Sigmoid colon (tissue), 7 donors: ENCODE measurements at places on chromosomes 3 and 15. TPM values are rescaled to one million over a fixed set of nuclear protein-coding genes. Genes with fewer than 3 reads are reported as not detected.

GRCh38 chr3:114847564-114847963 lies 299.5 kb downstream of the ZBTB20 start:
- H3K36me3 ChIP-seq, result no peaks in the 10 kb centered on the region
- no peaks in the 10 kb centered on the region for H3K27me3 ChIP-seq
- H3K4me1 ChIP-seq, result no peaks in the 10 kb centered on the region
- H3K27ac ChIP-seq, result peak overlapping the region; percentile 62
- H3K4me3 ChIP-seq, result no peak overlapping the region

DNA sequence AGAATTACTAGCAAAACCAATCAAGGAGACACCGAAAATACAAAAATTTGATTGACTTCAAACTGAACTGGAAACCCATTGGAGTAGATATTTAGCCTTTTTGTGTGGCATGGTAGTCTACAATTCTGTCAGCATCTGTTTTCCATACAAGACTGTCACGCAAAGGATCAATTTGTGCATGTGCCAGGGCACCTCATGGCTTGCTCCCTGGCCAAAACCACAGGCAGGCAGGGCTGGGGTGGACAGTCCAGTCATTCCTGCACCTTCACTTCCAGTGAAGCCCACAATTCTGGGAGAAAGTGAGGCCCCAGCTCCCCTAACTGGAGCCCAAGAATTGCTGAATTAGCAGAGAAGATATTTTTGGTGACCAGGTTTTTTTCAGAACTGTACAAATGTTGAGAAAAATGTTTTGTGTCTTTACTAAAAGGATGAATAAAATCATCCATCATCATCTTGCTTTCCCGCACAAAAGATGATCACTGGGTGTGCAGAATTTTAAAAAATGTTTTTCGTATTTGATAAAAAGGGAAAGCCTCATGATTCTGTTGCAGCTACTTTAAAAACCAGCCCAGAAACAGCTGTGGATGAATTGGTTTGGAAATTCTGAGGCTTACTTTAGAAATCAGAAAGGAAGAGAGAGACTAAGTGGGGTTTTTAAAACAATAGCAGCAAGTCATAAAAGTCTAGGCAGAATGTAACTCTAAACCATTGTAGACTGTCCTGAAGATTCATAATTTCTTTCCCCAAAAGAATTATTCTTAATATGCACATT lies 86.4 kb downstream of the PCCB start:
- H3K27me3 ChIP-seq, result no peaks in the 10 kb centered on the region
- no peak overlapping the region for H3K4me3 ChIP-seq
- no peaks in the 10 kb centered on the region for H3K4me1 ChIP-seq
- no peak for DNase-seq
- peaks cover 69% of the 10 kb centered on the region for H3K36me3 ChIP-seq

DNA sequence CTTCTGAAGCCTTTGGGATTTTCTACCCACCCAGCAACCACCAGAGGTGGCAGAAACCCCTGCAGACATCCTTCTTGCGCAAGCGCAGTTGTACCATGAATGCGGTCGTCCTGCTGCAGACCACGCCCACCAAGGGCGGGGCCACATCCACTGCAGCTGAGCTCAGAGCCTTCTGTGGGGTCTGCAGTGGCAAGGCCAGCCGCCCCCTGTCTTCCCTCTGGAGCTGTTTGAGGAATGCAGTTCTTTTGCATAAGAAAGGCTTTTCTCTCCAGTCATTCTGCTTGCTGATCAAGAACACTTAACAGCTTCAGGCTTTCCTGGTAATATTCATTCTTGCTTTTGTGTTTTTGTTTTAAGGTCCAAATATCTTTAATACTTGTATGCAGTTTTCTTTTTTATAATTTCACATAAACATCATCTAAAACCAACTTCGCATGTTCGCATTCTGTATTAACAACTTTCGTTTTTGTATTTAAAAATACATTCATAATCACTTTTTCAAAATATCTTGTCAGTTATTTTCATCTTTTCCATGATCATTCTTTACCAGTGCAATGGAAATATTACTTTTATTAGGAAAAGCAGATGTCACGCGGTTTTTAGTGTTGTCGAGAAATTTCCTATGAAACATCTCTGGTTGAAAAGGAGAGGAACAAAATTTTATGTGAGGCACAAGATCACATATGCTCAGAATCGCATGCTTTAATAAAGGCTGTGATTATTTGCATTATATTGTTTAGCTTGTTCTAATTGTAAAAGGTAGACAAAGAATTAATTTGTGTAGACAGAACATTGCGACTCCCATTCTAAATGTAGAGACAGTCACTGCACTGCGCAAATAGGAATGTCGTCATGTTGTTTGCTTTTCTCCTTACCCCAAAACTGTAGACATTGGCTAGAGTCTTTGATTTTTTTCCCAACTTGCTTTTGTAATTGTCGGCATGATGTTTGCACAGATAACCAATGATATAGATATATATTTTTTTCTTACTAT lies 98.1 kb upstream of the SNRPN start:
- H3K4me3 ChIP-seq, result peak overlapping the region; percentile 23
- DNase-seq, result no peak
- no peaks in the 10 kb centered on the region for H3K4me1 ChIP-seq
- H3K36me3 ChIP-seq, result no peaks in the 10 kb centered on the region
- H3K27me3 ChIP-seq, result no peaks in the 10 kb centered on the region

- H3K4me3 ChIP-seq, result no peak overlapping the region
- peak overlapping the region; percentile 56 for H3K27ac ChIP-seq
- peaks cover 14% of the 10 kb centered on the region for H3K4me1 ChIP-seq
- H3K36me3 ChIP-seq, result no peaks in the 10 kb centered on the region
- DNase-seq, result no peak
Measured at GRCh38 chr15:66692391-66692790, 9.6 kb upstream of the SMAD6 start.

GRCh38 chr3:158659454-158660237 lies 12.8 kb downstream of the LXN start:
- H3K36me3 ChIP-seq, result peaks cover 7% of the 10 kb centered on the region
- no peak overlapping the region for H3K4me3 ChIP-seq
- H3K4me1 ChIP-seq, result no peaks in the 10 kb centered on the region
- DNase-seq, result peak; percentile 66

DNA sequence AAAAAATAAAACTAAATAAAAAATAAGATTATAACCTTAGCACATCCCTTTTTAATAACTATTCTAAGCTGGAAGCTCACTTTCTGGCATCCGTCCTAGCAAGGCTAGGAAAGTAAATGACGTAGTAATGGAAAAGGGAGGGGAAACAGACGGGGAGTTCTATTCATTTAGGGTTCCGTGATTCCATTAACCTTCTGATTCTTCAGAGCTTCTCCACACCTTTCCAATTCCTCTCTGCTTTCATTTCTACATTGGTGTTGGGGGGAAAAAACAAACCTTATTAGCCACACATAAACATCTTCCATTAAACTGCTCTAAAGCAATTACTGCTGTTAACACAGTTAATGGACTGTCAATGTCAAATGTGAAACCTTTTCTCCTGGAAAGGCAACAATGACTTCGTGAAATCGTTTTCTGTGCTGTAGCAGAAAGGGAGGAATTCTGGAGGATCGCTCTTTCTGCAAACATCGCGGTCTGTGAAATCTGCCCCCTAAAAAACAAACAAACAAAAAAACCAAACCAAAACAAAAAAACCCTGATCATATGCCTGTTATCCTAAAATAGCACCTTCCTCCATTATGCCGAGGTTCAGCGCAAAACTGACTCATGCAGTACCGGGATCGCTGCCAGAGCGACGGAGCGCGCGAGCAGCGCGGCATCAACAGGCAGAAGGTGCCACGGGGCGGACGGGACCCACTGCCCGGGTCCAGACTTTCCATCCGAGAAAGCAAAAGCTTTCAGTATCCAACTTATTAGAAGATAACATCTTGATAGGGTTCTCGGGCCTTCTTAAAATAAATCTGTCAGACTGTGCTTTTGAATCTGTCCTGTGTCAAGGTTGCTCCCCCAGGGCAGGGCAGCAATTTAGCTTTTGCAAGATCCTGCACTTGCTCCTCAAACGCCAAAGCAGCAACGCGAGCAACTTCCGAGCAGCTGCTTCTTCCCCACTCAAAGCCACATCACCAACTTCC lies 156.2 kb downstream of the FGF12 start:
- no peaks in the 10 kb centered on the region for H3K36me3 ChIP-seq
- peak; percentile 70 for DNase-seq
- H3K4me3 ChIP-seq, result peak overlapping the region; percentile 44
- peaks cover 7% of the 10 kb centered on the region for H3K4me1 ChIP-seq
- H3K27ac ChIP-seq, result peak overlapping the region; percentile 31

- H3K4me3 ChIP-seq, result no peak overlapping the region
- no peaks in the 10 kb centered on the region for H3K27me3 ChIP-seq
- H3K36me3 ChIP-seq, result no peaks in the 10 kb centered on the region
- DNase-seq, result no peak
- no peak overlapping the region for H3K27ac ChIP-seq
Measured at GRCh38 chr3:191169566-191169965, 29.5 kb upstream of the OSTN start.

GRCh38 chr3:177124882-177125281 lies 72.4 kb downstream of the TBL1XR1 start:
- H3K27me3 ChIP-seq, result no peaks in the 10 kb centered on the region
- H3K4me1 ChIP-seq, result peaks cover 90% of the 10 kb centered on the region
- no peak overlapping the region for H3K4me3 ChIP-seq
- H3K27ac ChIP-seq, result no peak overlapping the region
- H3K36me3 ChIP-seq, result no peaks in the 10 kb centered on the region

Gene ADCY5
- 48.9 TPM for total RNA-seq

Gene GOLGA6L7
- total RNA-seq, result not detected

Gene RLBP1
- 6.6 TPM for total RNA-seq

Gene PXYLP1
- 5.7 TPM for total RNA-seq
